Hair follicle dermal papilla cell (primary cell): ENCODE measurements at places on chromosomes 4 and X. TPM values are rescaled to one million over a fixed set of nuclear protein-coding genes. Genes with fewer than 3 reads are reported as not detected.

SUPT20HL1 gene
- total RNA-seq = under 0.01 TPM in 1 of 2 replicates, not detected in the other

TLR6 gene
- 3.1 and 3.9 TPM in 2 replicates for total RNA-seq

ASMT gene
- 0.12 TPM in 1 of 2 replicates, not detected in the other for total RNA-seq

CCKAR gene
- not detected in 2 replicates for total RNA-seq
